ENCODE measurements at places on chromosomes 16 and 17.

DNA sequence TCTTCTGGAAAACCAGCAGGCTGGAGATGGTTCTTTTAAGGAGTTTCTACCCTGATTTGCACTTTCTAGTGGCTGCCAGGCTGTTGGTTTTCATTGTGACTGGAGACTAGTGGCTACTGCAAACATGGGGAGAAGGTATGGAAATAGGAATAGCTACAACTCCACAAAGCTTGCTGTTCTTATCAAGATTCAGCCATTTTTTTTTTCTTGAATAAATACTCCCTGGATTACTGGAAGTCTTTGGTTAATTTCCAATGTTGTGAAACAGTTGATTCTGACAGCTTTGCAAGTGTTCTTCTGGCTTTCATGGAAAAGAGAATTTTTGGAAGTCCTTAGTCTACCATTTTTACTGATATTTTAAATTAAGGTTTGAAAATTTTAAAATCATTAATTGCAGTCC lies 277.7 kb downstream of the HS3ST3A1 start:
- DNase-seq, result no peak

DNA sequence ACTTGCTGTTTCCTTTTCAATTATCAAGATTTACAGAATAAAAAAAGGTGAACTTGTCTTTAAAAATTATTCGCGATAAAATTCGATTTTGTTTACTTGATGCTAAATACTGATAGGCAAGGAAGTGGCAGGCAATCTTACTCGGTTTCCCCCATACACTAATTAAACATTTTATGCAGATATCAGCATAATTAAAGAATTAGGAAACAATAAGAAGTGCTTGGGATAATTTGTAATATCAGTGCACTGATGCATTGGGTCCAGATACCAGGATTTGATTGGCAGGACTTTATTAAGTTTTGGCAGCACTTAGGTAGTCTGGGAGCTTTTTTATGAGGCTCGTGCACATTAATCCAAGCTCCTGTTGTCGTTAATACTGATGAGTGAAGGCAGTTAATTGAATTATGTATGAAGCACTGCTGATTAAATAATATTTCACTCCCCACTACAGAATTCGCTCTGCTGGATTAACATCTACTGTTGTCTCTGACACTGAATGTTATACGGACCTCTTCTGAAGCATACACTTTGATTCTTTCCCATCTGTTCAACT lies 165.6 kb downstream of the CA10 start:
- DNase-seq, result no peak

GRCh38 chr16:118857-119256 lies 19.6 kb downstream of the NPRL3 start:
- no peak for DNase-seq

GRCh38 chr16:82389956-82390650 lies 220.1 kb upstream of the MPHOSPH6 start:
- DNase-seq, result no peak

DNA sequence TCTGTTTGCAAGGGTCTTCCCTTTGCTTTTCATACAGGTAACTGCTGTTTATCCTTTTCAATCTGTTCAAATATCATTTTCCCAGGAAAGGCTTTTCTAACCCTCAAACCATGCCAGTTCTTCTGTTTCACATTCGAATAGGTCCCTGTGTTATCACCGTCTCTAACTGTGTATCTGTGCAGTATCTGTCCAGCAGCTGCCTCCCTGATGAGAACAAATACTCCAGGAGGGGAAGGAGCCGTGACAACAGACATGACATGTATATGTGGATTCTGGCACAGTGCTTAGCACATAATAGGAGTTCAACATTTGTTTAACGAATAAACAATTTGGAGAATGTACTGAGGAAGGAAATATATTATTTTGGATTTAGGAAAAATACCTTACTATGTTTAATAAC lies 95.7 kb downstream of the STX8 start:
- DNase-seq, result peak; percentile 12
